ENCODE measurements at places on chromosomes 2 and 18. TPM values are rescaled to one million over a fixed set of nuclear protein-coding genes. Genes with fewer than 3 reads are reported as not detected.

Gene OR6B3
- not detected for total RNA-seq

Gene SCRN3
- 46.8 TPM for total RNA-seq

DNA sequence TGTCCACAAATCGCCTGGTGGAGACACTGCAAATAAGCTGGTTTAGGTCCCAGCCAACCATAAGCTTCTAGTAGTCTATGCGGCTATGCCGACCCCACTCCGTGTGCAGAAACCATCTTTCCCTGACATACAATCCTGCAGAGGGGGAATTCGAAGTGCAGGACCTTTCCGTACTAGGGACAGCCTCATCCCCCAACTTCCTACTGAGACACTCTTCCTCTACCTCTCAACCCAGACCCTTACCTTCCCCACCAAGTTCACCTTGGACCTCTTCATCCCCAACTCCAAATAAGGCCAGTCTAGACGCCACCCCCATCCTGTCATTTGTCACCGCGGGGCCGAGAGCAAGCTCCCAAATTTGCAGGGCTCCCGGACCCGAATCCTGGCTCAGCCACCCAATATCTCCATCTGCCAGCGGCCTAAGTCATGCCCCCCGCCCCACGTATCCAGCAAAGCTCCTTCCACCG, 496 bp downstream of the SUCLG1 start:
- no peak for DNase-seq

DNA sequence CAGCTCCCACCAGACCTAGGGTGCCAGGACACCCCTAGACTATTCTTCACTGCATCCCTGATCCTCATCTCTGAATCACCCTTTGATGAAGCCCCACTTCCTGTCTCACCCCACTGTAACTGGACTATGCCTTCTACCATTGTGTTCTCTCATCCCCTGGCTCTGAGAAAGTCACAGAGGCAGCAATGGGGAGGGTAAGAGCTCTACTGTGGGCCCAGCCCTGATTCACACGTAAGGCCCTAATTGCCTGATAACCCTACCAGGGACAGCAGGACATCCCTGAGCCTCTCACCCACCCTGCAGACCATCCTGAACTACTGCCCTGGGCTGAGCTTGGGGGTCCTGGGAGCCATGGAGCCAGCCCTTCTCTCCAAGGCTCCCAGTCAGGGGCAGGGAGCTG, 1.5 kb upstream of the PROM2 start:
- no peak for DNase-seq

GRCh38 chr18:25724121-25724520, 366.3 kb downstream of the SS18 start:
- no peak for DNase-seq

DNA sequence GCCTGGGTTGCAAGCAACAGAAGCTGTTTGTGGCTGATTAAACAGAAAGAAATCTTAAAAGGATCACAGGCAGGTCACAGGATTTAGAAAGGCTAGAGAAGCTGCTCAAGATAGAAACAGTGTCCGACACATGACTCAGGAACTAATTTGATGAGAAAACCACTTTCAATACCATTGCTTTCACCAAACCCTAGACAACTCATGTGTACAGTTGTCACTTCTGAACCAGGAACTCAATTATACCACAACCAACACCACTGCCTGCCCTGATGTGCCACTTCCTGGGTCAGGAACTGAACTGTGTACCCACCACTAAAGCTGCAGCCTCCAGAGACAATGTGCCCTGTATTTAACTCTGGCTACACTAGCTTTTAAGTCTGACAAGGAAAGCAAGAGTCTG, 56.0 kb downstream of the TMEM247 start:
- no peak for DNase-seq
